Stimulated activated CD4-positive, alpha-beta T cell treated with anti-CD3 and anti-CD28 coated beads, Interleukin-2, amount 100 ng/mL, for 48 hours (primary cell): ENCODE measurements at places on chromosomes 16 and 17.

GRCh38 chr16:81061871-81062608 is 15.0 kb downstream of the C16orf46 start:
- DNase-seq = no peak

DNA sequence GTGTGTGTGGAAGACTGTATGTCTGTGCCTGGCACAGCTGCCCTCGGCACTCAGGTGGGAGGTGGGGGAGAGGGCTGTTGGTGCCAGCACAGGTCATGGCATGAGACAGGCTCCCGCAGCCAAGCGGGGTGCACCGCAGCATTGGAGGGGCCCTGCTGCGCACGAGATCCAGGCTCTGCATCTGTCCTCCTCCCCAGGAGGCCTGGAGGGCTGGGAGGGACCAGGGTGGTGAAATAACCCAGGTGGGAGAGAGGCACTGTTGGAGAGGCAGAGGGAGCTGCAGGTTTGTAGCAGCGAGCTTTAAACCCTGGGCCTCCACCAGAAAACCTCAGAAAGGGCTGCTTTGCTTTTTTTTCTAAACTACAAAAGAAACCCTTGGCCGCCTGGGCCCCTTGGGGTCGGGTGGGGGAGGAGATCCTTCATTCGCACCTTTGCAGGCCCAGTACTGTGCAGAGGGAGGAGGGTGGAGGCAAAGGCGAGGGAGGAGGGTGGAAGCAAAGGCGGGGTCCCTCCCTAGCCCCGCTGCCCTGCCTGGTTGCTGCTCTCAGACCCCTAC is 241.7 kb downstream of the SEC14L1 start:
- DNase-seq = no peak

GRCh38 chr16:28290859-28291254 is 1.5 kb upstream of the SBK1 start:
- DNase-seq = no peak

GRCh38 chr16:57196753-57197152 is 10.6 kb downstream of the RSPRY1 start:
- DNase-seq = no peak

DNA sequence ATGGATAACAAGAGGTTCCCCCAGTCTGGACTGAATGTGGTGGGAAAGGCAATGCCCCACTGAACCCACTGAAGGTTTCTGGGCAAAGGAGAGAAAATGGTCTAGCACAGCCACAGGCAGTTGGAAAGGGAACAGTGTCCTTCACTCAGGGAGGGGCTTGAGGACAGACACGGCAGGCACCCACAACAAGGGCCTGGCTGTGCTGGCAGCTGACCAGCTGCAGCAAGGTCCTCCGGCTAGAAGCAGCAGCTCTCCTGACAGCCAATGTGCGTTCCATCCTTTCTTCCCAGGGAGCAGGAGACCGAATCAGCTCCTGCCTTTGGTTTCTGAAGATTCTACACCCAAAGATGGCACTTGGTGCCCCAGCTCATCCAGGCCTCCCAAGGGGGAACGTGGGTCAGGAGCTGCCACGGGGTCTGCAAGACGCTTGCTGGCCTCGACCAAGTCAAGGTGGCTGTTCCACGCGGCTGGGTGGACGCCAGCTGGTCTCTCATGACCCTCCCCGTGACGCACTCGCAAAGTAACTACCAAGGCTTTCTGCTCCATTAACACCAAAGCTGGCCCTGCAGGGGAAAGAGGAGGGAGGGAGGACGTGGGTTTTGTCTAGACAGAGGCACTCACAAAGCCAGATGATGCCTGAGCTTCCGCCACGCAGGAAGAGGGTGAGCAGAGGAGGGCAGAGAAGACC is 11.1 kb downstream of the ABR start:
- DNase-seq = no peak

DNA sequence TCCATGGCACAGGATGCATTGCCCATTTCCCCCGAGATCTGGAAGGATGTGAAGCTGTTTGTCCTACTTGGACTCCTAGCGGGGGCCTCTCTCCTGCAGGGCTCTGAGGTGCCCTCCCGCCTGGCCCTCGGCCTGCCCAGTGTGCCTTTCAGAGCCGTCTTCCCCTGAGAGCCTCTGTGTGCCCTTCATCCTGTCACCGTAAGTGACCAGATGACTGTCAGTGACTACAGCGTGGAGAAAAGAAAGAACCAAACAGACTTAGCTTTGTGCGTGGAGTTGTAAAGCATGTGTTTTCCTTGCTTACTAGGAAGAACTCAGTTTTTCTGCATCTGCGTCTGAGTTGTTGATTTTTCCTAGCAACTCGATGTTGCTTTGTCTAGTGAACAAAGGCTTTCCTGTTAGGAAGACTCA is 56.1 kb downstream of the BANP start:
- DNase-seq = no peak

DNA sequence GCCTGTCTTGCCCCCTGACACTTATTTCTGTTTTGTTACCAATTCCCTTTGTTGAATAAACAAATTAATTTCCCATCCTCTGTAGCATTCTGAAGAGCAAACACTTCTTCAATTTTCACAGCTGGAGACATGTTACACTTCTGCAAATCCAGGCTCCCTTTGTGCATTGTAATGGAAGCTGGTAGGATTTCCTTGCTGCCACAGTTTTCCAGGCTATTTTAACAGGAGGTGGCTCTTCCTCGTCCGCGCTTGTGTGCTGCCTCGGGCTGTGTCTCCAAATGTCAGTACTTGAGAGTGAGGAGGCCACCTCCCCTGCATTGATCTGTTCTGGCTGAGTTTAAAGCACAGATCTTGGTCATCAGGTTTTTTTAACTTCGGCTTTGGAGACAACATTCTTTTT is 40.0 kb downstream of the SOST start:
- DNase-seq = no peak

- no peak for DNase-seq
These were observed 50.9 kb downstream of the CYB561 start for GRCh38 chr17:63395075-63395805.
